ENCODE measurements at places on chromosomes 1 and 21.

DNA sequence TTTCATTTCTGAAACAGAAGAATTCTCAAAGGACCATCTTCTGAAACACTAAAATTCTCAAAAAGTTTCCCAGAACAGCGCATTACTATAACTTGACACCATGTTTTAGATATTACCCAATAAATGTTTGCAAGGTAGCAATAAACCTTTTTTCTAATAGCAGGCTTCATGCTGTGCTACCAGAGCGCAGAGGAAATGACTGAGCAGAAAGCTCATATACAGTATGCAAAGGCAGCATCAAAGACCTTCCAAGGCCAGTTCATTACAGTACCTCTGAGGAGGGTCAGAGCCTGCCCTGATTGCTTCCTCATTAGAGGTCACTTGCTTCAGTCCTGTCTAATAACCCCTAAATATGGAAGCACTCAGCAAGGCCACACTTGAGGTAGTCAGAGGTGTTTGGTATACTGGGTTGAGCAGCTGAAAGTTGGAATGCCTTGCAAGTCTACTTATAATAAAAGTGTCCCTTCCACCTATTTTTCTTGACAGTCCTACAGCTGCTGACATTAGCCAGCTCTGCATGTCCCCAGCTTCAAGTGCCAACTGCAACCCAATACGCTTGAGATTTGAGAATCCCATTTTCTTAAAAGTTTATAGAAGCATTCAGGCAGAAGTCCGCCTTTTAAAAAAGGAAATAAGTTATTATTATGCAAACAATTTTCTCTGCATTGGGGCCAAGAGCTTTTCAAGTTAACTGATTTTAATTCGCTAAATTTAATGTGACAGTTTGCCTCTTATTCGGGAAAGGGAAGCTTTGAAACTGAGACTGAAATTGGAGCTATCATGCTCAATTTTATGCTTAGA, 207.2 kb downstream of the ZC3H11B start:
- peak; percentile 56 for DNase-seq

GRCh38 chr21:41733951-41734689, 32.7 kb downstream of the RIPK4 start:
- no peak for DNase-seq

DNA sequence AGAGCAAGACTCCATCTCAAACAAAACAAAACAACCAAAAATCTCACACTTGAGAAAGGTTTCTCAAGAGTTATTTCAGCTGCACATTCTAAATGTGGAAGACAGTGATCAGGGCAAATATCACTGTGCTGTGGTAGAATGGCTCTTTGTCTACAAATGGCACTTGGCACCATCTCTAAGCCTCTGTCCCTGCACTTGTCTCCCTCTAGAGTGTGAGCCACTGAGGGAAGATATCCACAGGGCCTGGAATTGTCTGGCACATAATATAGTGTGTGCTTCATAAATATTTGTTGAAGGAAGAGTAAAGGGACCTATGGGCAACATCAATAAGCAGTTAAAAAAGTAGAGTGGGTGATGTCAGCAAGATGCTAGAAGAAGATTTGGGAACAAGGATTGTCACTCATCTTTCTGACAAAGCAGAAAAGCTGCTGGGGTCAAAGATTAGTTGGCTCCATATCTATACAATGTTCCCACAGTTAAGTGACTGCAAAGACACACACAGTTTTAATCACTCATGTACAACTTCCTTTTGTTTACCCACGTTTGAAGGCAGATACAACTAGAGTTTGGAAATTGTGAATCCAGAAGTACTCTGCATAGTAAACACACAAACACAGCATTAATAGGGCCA, 19.1 kb downstream of the CD101 start:
- no peak for DNase-seq

DNA sequence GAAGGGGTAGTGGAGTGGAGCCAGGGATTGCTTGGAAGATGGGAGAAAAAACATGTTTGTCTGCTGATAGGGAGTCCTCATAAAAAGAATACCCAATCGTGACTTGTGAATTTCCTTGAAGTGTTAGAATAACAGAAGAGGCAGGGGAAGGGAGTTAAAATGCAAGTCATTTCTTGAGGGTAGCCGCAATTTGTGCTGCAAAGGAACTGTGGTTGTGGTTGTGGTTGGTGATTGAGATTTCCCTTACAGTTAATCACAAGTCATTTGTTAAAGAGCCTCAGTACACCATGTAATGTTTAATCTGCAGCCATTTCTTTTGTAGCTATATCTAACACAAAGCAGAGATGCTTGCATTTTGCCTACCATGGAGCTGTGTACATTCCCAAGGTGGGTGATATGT, 38.5 kb upstream of the EGLN1 start:
- DNase-seq: no peak

DNA sequence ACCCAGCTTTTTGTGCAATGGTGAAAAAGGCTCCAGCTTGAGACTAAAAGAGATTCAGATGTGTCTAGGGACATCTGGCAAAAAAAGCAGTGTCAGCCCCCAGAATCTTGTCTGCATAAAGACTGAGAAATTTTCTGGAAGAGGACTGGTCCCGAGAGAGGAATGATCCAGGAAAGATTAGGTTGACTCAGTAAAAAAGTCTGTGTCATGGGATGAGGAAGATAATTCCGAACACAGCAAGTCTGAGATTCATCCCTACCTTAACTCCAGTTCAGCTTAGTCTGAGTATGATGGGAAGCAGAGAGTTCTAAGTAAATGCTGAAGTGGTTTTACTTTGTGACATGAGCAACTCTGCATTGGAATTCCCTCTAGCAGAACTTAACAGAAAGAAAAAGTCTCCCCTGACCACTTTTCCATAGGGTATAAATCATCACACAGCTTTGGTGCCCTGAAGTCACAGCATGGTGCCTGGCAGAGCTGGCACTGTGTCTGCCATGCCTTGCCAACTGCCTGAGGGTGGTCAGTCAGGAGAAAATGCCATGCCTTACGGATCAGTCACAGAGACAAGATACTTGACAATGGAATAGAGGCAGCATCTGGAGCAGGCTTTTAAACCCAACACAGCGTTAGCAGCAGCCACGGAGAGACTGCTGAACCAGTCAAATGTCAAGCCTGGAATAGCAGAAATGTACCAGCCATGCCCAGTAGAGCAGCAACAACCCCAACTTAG, 153.4 kb downstream of the ZC3H11B start:
- DNase-seq: peak; percentile 86

GRCh38 chr1:37479255-37480124, 5.1 kb downstream of the ZC3H12A start:
- DNase-seq: peak; percentile 48

DNA sequence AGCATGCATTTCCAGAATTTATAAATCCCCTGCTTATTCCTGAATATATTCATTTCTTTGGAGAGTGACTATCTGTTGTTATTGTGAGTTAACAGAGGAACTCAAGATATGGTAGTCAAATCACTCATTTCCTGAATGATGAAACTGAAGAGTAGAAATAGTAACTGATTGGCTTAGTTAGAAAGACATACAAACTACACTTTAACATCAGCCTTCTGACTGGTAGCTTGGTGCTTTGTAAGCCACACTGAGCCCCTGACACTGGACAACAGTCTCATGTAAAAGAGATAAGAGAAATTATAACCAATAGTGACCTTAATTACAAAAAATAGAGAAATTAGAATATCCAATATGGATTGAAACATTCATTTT, 4.8 kb downstream of the GBP7 start:
- no peak for DNase-seq

DNA sequence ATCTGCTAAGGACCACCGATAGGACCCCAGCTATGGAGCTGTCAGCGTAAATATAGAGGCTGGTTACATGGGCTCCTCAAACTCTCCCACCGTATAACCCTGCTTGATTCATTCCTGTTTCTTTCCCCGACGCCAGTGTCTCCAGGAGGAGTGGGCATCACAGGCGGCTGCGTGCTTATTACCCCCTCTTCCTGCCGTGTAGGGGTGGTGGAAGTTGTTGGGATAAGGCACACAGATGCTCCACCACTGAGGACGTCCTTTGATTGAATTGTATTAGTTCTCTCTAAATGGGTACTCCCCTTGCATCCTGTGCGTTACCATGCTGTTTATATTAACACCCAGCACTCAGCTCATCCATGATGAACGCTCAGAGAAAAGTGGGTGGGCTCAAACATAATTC, 104.6 kb downstream of the ZBTB18 start:
- DNase-seq: peak; percentile 84

DNA sequence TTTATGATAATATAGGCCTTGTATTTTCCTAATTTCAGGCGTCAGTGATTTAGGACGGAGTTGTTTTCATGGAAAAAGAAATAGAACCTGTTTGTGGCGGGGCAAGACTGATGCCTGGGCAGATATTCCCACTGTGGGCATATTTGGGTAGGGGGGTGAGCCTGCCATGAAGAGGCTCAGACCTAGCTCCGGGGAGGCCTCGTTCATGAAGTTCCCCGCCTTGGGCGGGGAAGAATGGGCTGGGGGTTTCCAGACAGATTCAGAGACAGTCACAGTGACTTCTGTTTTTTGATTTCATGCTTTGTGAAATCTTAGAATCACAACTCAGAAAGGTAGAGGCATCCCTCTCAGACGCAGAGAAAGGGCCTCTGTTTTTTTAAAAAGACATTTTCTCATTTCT, 36.1 kb downstream of the RUNX3 start:
- DNase-seq: no peak

- DNase-seq: no peak
Observed at GRCh38 chr1:200629876-200630514, 9.4 kb upstream of the KIF14 start.

DNA sequence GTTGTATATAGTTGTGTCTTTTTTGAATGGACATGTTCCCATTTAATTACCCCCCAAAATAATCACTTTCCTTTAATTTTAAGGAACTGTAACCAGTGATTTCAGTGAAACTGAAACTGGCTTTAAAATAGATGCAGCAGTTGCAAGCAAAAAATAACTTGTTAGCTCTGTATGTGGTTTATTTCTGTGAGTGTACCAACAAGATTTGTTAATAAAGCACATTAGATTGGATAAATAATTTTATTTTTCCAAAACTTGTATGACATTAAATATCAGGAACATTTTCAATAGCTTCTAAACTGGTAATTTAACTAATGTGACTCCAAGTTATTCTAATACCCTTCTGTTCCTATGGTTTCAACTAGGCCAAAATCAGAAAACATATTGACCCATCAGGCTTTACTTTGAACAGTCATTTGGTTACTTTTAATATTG, 184.3 kb upstream of the CACYBP start:
- no peak for DNase-seq

DNA sequence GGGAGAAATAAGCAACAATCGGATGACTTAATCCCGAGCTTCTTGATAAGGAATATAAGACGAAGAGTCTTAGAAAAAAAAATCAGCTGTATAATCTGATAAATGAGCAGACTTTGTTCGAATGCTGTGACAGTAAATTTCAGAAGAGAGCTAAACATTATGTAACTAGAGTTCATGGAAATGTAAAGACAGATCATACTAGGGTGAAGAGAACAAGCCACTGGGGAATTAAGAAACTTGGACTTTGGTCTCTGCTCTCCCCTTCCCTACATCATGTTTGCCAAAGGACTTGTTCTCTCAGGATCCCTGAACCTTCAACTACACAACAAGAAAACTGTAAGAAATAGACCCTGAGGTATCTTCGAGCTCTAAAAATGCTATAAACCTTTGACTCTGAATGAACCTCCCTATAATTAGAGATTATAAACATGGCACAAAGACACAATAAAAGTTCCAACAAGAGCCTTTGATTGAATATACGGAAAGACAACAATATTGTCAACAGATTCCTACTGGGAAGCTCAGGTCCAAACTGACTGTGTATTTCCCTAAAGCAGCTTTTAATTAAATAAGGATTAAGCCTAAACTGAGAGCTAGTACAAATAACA, 27.5 kb downstream of the FRRS1 start:
- DNase-seq: peak; percentile 34

- no peak for DNase-seq
Observed at GRCh38 chr1:117447661-117448060, 80.4 kb downstream of the MAN1A2 start.

- no peak for DNase-seq
Observed at GRCh38 chr1:76122271-76122670, 47.7 kb downstream of the ST6GALNAC3 start.

DNA sequence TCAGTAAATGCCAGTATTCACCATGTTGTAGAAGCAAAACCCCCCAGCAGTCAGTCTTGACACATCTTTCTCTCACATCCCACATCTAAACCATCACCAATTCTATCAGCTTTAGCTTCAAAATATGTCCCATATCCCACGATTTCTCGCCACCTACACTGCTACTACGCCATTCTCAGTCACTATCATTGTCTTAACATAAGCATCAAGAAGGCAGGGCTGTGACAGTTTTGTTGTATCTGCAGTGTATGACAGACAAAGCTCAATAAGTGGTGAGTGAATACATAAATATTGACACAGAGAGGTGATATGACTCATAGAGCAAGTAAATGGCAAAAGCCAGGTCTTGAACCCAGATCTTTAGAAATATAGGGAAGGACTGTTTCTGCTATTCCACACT, 59.9 kb downstream of the JAK1 start:
- peak; percentile 41 for DNase-seq

DNA sequence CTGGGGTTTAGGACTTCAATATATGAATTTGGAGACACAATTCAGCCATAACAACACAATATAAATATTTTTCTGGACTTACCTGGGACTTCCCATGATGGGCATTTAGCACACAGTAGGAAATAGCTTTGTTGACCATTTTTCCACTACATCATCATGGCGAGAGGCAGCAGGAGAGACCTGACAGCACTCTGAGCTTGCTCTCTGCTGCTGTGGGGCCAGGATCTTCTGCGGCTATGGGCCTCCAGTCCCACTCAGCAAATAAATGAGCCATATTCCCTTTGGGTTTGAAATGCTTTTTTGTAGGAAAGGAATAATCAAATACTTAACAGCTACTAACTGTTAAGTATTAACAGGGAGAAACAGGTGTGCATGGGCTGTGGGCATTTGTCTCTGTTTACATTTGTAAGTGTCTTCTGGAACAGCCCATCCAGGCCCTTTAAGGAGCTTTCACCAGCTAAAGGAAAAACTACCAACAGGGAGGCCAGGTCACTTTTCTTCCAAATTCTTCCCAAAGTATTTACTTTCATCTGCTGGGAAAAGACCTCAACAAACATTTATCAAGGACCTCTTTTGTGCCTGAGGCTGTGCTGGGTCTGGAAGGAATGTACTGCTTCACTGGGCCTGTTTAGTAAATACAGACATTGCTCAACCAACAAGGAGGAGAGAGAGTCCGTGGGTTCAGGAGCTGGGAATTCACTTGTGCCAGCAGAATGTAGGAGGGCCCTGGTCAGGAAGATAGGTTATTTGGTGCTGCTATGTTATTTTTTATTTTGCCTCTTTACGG, 133.2 kb downstream of the LRIG2 start:
- no peak for DNase-seq

- DNase-seq: no peak
Observed at GRCh38 chr1:19786988-19787423, 12.7 kb downstream of the TMCO4 start.

GRCh38 chr1:158976219-158976618, 33.5 kb upstream of the IFI16 start:
- DNase-seq: no peak

GRCh38 chr1:151574575-151575529, 34.7 kb downstream of the TUFT1 start:
- no peak for DNase-seq

GRCh38 chr1:64955097-64956009, 11.0 kb downstream of the JAK1 start:
- DNase-seq: no peak

Measured in NCI-H69 (cell line).